ENCODE measurements at places on chromosomes 6 and 20.

DNA sequence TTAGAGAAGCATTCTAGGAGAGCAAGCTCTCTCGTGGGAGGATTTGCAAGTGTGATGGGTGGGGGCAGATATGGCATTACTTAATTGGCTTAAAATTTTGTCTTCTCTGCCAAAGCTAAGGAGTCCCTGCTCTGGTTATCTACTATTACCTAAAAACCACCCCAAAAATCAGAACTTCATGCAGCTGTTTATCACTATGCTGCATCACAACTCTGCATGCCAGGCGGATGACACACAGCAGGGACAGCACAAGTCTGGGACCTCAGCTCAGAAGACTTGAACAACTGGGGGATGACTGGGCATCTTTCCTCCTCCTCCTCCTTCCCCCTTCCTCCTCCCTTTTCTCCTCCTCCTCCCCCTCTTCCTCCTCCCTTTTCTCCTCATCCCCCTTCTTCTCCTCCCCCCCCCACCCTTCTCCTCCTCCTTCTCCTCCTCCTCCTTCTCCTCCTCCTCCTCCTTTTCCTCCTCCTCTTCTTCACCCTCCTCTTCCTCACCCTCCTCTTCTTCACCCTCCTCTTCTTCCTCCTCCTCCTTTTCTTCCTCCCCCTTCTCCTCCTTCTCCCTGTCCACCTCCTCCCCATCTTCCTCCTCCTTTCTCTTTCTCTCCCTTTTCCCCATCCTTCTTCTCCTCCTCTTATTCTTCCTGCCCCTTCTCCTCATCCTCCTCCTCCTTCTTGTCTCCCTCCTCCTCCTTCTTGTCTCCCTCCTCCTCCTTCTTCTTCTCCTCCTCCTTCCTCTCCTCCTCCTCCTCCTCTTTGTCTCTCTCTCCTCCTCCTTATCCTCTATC lies 218.6 kb upstream of the PMEPA1 start:
- peak; percentile 1 for DNase-seq

GRCh38 chr6:3531481-3531880 lies 74.6 kb upstream of the SLC22A23 start:
- no peak for DNase-seq

DNA sequence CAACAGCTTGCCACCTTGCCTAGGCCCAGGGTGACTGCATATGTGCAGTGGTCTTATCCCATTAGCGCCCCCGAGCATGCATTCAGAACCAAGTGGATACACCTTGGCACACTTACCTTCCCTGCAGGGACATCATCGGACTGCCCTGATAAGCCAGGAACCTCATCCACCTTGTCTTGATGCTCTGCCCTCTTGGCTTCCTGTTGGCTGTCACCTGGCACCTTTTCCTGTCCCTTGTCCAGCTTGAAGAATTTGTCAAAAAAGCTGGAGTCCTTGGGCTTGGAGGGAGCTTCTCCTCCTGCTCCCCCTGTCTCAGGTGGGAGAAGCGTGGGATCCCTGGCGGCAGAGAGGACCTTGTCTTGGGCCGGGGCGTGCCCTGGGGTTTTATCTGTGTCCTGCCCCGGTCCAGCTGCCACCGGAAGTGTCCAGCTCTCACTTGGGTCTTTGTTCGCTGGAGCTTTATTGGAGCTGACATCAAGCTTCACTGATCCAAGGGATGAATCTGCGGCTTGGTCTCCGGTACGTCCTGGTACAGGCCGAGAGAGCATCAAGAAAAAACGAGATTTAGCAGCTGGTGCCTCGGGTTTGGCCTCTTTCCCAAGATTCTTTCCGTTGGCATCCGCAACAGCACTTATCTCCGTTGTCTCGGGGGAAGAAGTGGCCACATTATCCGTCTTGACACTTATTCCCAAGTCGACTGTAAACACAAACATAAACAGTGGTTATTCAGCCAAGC lies 42.0 kb downstream of the BCAS1 start:
- DNase-seq, result no peak

DNA sequence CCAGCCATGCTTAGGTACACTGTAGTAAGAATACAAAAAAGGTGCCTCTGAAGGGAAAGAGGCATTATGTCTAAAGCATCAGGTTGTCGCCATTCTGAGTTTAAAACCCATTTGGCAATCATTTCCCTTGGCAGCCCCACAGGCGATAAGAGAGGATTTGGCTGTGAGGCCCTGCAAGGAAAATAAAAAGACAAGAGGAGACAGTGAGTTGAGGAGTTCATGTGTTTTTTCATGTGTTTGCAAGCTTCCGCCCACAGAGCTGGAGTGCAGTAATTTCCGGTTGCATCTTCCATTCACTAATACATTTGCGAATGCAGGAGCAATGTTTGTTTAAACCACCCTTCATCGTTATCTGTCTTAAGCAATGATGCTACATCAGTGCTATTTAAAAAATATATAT lies 138.5 kb upstream of the SOX4 start:
- peak; percentile 66 for DNase-seq

DNA sequence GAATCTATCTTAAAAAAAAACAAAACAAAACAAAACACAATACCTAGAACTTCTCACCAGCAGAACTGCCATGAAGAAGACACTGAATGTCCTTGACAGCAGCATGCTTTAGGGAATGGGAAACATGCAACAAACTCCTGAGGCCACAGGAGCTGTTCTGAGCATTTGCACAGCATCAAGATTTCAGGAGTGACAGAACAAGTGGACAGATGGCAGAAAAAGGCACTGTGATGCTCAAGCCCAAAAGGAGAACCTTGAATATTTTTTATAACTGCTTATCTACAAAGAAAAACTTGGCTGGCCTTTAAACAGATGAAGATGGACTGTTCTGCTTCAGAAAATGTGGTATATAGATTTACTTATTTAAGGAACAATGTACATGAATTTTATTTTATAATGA lies 158.9 kb downstream of the RALGAPA2 start:
- no peak for DNase-seq

DNA sequence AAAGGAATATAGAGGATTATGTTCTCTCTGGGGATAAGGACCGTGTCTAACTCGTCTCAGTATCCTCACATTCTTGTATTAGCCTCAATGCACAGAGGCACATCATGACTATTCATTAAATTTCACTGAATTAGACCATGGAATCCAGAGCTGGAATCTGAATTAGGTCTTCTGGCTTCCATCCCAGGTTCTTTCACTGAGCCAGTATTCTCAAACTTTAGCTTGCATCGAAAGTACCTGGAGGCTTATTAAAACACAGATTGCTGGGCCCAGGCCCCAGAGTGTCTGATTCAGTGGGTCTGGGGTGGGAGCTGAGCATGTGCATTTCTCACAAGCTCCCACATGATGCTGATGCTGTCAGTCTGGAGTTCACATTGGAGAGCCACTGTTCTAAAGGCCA lies 142.0 kb downstream of the UST start:
- DNase-seq, result no peak

DNA sequence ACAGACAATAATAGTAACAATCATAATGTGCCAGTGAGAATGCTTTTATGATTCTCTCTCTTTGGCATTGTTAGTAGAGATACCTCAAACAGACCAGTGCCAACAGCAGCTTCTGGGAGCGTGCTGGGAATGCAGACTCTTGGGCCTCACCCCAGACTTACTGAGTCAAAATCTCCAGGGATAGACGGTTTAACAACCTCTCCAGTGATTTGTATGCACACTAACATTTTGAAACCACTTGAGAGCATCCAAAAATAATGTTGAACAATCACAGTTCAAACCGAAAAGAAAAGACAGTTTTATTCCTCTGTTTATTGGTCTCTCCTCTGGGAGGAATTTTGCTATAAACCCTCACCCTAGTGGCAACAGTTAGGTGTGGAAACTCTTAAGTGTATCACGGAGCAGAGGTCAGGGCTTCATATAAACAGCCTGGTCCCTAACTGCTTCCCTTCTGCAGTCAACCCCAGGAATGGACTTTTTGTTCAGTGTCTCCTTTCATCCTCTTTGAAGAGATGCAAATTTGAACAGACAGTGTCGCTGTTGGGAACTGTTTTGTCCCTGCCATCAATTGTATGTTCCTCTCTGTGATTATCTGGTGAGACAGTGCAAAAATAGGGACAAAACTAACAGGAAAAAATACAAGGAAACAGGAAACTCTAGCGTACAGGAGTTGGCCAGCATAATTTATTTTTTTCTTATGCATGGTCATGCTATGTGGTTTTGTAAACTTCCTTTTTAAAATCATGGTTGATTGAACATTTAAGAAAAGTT lies 162.4 kb upstream of the BTBD3 start:
- no peak for DNase-seq

- DNase-seq, result peak; percentile 77
These were observed 18.1 kb upstream of the PXDC1 start for GRCh38 chr6:3769610-3770009.

DNA sequence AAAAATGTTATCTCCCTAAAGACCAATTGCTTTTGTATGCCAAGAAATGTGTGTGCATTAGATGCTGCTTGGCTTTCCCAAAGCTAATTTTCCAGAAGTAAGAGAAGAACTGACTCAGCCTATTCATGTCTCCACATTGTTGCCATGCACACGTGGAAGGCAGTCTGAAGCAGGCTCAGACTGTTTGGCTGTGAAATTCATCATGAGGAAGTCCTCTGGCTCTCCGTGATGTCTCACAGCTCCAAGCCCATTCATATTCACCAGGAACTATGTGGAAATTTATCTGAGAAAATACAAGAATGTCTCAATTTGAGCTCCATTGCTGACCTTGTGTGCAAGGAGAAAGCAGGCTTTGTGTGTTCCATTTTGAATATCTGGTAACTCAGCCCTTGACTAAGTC lies 1022.2 kb upstream of the GJE1 start:
- peak; percentile 79 for DNase-seq

DNA sequence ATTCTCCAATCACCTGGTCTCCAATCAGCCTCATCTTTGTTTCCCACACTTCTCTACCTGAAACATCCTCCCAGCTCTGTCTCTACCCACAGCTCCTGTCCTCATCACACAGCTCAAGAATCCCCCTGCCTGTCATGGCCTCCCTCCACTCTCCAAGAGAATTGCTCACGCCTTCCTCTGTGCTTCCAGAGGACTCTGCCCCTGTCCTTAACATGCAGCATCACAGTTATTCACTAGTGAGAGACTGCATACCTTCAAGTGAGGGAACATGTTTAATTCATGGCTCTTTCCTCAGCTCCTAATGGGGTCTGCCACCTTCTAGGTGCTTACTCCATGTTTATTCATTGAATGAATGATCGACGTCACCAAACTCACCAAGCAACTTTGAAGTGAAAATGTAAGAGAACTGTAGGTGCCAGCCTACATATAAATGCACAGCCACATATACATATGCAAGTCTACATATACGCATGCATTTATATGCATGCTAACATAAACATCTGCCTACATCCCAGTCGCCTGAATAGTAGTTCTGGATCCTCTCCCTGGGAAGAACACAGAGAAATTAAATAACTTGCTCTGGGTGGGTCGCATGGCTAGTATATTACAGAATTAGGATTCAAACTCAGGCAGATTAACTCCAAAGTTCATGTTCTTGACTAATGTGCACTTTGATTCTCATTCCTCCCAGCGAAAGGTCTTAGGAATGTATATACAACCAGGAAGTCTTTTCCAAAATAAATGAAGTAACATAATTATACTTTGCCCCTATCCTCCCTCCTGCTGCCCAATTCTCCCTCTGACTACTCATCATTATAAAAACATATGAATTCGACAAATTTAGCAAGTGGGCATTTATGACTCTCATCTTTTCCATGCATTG lies 295.6 kb downstream of the MAFB start:
- no peak for DNase-seq

GRCh38 chr6:67757465-67758033 lies 877.5 kb upstream of the ADGRB3 start:
- no peak for DNase-seq

GRCh38 chr20:19277381-19277780 lies 64.9 kb downstream of the SLC24A3 start:
- no peak for DNase-seq

DNA sequence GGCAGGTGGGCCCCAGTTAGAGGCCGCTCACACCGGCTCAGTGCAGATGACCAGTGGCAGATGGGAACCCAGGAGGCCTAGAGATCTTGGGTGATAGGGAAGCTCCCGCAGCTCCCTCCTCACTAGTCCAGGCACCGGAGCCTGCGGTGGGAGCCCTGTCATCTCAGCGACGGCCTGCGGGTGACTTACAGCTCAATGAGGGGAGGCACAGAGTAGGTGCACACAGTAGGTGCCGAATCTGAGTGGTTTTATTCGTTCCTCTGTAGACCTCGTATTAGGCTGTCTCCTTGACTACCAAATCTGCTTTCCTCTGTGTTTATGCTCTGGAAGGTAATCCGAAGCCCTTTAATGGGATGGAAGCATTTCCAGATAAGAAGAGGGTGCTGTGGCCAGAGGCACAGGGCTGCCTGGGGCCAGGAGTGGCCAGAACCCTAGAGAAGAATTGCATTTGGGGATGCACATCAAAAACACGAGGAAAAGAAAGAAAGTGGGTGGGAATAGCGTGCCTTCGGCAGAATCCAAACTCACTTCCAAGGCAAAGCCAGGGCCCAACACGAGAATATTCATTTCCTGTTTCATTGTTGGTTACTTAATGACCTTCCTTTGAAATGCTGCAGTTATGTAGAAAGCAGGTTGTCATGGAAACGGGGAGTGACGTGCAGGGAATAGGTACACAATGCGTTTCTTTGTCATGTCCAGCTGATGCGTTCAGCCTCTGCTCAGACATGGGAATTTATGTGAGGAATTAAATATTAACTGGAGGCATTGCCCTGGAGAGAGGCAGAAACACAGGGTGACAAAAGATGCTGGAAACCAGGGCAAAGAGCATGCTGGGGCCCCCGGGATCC lies 24.7 kb downstream of the MYT1 start:
- peak; percentile 91 for DNase-seq

- no peak for DNase-seq
These were observed 115.8 kb downstream of the HFE start for GRCh38 chr6:26202811-26203583.

DNA sequence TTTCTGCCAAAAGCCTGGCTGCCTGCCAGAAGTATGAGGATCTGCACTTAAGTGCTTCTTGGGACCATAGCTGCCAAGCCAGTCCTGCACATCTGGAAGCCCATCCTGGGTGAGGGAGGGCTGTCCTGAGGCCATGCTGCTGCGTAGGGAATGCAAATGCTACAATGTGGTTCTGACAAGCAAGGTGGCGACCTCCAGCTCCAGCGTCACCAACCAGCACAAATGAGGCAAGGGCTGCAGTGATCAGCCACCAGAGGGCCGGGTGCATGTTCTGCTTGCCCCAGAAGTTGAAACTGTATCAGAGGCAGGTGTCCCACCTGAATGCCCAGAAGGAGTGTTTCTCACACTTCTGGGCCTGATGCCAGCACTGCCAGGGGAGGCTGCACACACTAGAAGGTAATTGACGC lies 99.1 kb upstream of the KCNQ5 start:
- no peak for DNase-seq

- no peak for DNase-seq
These were observed 38.6 kb downstream of the SYNJ2 start for GRCh38 chr6:158020272-158020711.

DNA sequence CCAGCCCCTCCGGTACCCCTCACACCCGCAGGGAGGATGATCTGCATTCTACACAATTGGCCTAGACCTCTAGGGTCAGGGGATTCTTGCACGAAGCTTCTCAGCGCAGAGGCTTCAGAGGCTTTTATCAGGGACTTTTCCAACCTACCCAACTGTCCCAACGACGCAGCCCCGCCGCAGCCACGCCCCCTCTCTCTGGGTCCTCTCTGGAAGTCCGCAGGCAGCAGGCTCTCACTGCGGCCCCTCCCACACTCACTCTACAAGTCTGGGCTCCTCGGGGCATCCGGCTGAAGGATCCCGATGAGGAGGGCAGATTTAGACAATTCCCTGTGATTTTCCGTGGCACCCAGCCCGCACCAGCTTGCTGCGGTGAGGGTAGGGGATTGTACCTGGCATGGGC lies 227.7 kb upstream of the RNF24 start:
- DNase-seq, result no peak

- DNase-seq, result peak; percentile 8
These were observed 193.0 kb downstream of the BTBD3 start for GRCh38 chr20:12110711-12111110.
